Glutamatergic neuron (in vitro differentiated cells): ENCODE measurements at places on chromosomes 7 and 10.

DNA sequence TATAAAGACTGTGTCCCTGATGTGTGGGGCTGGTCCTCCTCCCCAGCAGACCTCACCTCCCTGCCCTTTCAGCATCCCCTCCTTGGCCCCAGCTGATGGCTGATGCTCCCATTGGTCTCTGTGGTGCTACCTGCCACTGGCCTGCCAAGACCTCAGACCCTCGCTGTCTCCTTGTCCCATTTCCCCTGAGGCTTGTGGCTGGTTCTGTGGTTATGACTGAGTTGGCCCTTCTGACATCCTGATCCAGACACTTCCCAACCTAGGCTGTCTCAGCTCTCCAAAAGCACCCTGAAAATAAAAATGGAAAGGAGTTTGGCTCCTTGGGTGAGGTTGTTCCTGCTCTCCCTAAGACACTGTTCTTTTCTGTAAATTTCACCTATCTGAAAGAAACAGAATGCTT lies 214.2 kb downstream of the RPS24 start:
- DNase-seq, result no peak

GRCh38 chr7:35975851-35976454 lies 175.1 kb downstream of the SEPTIN7 start:
- DNase-seq, result no peak

GRCh38 chr7:52749880-52750279 lies 285.6 kb upstream of the POM121L12 start:
- no peak for DNase-seq

GRCh38 chr7:143426479-143427142 lies 16.6 kb upstream of the TAS2R60 start:
- no peak for DNase-seq

- DNase-seq, result no peak
Measured at GRCh38 chr7:123916240-123916724, 8.8 kb upstream of the SPAM1 start.

DNA sequence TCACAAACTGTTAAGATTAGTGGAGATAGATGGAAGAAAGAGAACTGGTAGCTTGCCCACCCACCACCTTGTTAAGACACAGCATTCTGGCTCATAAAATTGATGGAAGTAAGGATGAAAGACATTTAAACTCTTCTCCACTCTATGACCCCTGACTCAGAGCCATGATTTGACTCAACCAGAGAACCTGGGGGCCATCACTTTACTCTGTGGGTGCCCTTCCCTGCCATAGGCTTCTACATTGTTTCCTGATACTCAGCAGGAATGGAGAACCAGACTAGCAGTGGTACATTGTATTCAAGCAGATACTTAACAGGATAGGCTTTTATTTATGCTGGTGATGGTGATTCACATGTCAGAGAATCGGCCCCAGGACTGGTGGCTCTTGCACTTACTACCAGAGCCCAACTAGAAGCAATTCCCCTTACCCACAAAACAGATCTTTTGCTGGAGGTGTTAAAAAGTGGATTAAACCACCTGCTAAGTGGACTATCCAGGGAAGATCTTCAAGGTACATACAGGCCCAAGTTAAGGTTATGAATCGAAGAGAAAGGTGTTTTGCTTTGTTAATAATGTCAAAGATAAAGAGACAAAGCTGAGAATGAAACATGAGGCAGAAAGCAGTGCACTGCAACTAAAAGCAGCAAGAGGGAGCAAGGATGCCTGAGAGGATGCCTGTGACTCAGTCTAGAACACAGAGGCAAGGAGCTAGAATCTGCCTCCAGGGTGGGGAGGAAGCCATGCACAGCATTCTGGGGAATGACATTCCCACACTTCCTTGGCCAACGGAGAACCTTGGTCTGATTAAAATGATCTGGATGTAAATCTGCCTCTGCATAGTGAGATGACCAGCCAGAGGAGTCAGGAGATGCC lies 36.0 kb upstream of the GLI3 start:
- DNase-seq, result no peak

GRCh38 chr10:118664321-118664720 lies 68.9 kb upstream of the PRLHR start:
- DNase-seq, result no peak
